ENCODE measurements at places on chromosomes 5 and 9.

GRCh38 chr5:180790020-180790419 is 12.6 kb downstream of the MGAT1 start:
- DNase-seq, result no peak

- DNase-seq, result no peak
These were observed 37.0 kb upstream of the ARL15 start for GRCh38 chr5:54347221-54347865.

GRCh38 chr5:57825031-57825686 is 342.5 kb upstream of the ACTBL2 start:
- DNase-seq, result no peak

DNA sequence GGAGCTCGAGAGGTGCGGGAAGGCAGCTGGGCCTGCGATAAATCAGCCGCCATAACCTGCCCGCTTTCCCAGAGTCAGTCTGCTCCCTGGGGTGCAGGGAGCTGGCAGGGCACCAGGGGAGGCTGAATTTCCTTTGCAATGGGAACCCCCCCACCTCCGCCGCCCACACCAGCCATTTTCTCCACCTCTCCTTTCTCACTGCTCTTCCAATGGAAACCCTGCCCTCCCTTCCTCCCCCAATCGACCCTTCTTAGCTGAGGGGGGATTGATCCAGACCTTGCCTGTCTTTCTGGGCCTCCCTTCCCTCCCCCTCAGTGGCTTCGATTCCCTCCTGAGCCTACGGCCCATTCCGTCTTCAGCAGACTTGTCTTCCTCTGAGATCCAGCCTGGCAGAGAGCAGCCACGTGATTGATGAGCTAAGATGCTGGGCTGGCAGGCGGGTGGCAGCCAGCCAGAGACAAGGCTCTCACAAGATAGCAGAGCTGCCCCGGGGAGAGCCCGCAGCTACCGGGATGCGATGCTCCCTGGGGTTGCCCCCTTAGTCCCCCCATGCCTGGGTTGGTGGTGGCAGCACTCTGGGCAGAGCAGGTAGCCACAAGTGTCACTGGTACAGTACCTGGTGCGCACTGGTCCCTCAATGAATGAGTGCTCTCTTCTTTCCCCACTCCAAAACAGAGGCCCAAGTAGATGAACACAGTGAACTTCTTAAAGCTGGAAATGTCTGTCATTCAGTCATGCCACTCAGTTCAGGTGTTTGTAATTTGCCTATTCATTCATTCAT is 53.7 kb upstream of the FABP6 start:
- DNase-seq, result no peak

DNA sequence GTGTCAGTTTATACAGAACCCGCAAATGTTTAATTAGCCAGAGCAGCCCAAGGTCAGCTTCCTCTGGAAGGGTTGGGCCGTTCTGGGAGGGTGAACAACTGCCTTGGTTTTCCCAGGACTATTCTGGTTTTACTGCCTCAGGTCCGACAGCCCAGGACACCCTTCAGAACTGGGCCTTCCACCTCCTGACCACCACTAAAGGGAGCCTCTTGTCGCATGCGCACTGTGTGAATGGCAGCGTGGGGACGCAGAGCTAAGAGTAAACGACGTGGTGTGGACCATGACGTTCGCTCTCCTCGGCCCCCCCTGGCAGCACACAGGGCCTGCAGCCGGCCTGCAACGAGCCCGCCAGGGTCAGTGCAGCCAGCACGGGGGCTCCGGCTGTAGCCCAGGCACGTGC is 214.9 kb downstream of the FANCC start:
- DNase-seq, result no peak

GRCh38 chr9:22622815-22623214 is 176.2 kb downstream of the DMRTA1 start:
- DNase-seq, result no peak

DNA sequence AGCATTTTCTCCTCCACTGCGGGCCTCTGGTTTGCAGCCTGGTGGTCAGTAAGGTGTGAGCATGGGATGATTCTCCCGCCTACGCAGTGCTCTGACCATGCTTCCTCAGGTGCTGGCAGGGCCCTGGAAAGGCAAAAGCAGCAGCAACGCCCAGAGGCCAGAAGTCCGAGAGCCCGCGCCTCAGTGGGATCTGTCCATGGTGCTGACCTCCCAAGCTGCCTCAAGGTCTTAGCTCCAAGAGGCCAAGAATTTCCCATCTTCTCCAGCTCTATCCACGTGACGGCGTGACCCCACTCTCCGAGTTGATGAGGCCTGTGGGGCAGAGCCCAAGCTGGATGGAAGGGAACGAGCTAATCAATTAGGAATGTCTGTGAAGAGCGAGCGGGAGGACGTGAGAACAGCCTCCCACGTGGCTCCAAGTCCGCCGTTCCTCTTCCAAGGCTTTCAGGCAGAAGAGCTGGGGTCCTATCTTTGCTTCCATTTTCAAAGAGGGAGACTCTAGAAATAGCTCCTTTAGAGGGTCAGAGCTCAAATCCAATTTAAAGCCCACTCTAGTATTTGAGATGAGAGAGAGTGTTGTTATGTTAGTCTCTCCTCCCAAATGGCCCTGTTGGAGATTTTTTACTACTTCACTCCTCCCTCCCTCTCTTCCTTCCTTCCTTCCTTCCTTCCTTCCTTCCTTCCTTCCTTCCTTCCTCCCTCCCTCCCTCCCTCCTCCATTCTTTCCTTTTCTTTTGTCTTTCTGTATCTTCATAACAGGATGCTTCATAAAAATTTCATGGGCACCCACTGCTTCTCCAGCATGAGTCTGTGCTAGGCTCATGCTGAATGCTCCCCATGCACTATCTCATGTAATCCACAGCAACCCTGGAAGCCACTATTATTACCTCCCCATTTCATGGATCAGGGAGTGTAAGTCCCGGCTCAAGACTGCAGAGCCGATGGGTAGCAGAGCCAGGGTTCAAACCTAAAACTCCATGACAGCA is 69.3 kb downstream of the OLFM1 start:
- DNase-seq, result peak; percentile 0

- DNase-seq, result peak; percentile 69
These were observed 430.6 kb downstream of the ZNF608 start for GRCh38 chr5:124315741-124316415.

GRCh38 chr9:36504156-36504555 is 68.5 kb upstream of the MELK start:
- no peak for DNase-seq

GRCh38 chr9:83385317-83385716 is 152.9 kb downstream of the FRMD3 start:
- no peak for DNase-seq

- no peak for DNase-seq
These were observed 25.9 kb upstream of the TAL2 start for GRCh38 chr9:105636331-105636730.

DNA sequence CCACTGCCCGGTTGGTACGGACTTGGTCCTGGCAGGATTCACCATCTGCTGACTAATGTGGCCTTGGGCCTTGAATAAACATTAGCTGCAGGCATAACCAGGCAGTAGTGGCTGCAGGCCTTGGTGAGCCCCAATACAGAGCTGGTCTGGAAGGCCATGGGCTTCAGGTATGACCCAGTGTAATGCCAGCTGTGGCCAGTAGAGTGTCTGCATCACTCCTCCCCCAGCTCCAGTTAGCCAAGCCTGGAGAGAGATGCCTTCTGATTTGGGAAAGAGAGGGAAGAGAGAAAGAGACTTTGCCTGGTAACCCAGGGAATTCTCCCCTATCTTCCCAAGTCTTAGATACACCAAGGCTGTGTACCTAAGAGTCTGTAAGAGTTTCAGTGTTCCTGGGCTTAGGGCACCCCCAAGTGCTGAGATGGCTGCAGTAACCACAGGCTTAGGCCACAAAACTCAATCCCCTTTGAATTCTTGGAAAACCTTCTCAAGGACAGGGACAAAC is 5.6 kb upstream of the C5 start:
- no peak for DNase-seq

- no peak for DNase-seq
These were observed 97.0 kb upstream of the ANKRD55 start for GRCh38 chr5:56330167-56330566.

- DNase-seq, result no peak
These were observed 46.3 kb downstream of the STC2 start for GRCh38 chr5:173281910-173282309.

DNA sequence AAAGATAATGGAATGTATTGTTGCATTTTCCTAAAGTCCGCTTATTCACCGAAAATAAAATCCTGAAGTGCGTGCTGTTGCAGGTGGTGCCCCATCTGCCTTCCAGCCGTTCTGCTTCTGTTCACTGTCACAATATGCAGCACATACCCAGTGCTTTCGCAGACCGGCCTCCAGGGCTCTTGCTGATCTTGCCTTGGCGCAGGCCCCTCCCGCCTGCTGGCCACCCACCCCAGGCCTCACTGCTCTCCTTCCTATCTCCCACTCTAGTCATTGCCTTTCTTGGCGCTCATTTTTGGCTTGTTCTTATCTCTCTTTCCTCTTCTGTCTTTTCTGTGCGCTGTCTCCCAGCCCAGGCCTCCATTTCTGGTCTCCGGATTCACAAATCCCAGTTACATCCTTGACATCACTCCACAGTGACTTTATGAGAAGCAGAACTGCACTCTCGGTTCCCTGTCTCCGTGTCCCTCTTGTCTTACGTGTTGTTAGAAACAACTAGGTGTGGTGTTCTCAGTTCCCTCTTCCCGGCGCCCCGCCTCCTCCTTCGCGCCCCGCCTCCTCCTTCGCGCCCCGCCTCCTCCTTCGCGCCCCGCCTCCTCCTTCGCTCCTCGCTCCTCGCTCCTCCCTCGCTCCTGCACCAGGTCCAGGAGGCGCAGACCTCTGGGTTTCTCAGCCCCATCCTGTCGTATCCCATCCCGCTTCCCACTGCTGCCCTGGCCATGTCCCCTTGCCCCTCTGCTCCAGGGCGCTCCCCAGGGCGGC is 201.7 kb upstream of the OTULINL start:
- DNase-seq, result peak; percentile 42

GRCh38 chr9:130242270-130243014 is 23.1 kb upstream of the HMCN2 start:
- no peak for DNase-seq

GRCh38 chr5:10611290-10611689 is 47.4 kb downstream of the ANKRD33B start:
- DNase-seq, result no peak

DNA sequence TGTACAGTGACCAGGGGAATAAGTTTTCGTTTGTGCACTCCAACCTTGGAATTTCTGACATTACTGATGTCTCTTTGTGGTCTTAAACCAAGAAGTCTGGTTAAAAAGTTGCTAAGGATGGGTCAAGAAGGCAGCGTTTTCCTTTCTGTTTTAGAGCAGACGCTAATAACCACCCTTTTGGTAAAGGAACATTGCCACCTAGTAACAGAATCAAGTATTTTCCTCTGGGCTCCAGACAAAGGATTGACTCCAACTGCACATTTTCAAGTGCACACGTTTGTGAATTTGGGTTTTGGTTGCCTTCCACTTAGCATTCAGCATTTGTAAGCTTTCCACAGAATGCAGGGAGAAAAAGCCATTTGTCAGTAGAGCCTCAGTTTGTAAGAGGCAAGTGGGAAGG is 22.2 kb upstream of the CEP78 start:
- DNase-seq, result peak; percentile 64

- no peak for DNase-seq
These were observed 111.9 kb upstream of the TNFAIP8 start for GRCh38 chr5:119243888-119244287.

GRCh38 chr9:136978073-136978864 is 965 bp downstream of the PTGDS start:
- DNase-seq, result peak; percentile 24

DNA sequence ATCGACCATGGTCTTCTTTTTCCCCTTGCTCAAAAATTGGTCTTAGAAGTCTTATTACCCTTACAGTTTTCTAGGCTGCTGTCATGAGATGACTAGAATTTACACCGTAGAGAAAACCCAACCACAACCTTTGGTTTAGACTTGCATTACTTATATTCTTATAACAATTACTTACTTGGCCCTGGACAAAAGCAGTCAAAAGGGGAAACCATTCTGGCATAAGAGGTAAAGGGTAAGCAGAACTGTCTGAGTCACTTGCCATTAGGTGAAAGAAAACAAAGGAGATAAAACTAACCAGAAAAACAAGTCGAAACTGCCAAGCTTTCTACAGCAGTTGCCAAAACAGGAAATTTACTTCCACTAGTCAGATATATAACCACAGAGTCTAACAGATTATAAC is 17.9 kb downstream of the TMEM245 start:
- peak; percentile 41 for DNase-seq

GRCh38 chr9:108688676-108689075 is 167.1 kb downstream of the ACTL7B start:
- no peak for DNase-seq

DNA sequence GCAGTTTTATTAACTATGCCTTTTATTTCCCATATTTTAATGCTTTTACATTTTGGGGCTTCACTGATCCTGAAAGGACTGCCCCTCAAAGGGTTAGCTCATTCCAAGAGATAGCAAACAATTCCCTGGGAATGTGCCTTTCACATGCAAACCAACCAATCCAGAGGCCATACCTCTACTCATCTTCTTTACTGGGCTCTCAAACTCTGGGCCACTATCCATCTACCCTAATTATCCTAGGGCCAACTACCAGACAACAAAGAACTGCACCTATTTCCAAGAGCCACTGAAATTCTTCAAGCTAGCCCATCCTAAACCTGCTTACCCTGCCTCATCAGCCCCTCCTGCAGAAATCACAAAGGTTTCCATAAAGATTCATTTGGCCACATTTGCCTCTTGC is 364.7 kb downstream of the CDH12 start:
- no peak for DNase-seq
